HFFc6 (cell line): ENCODE measurements at places on chromosomes 2 and 18. TPM values are rescaled to one million over a fixed set of nuclear protein-coding genes. Genes with fewer than 3 reads are reported as not detected.

Gene PRKAG3
- total RNA-seq = not detected in 3 replicates

Gene CAD
- 35.5 to 51.1 TPM (median 46.9 TPM) in 3 replicates for total RNA-seq

Gene DUSP19
- total RNA-seq = 2.3 to 2.9 TPM (median 2.8 TPM) in 3 replicates

Gene SERPINB10
- total RNA-seq = 2.1 to 3.7 TPM (median 2.8 TPM) in 3 replicates
